ENCODE measurements at places on chromosomes 11 and 22. TPM values are rescaled to one million over a fixed set of nuclear protein-coding genes. Genes with fewer than 3 reads are reported as not detected.

Gene MTA2
- polyA plus RNA-seq = 22.9 TPM

Gene TBX1
- polyA plus RNA-seq = 0.19 TPM

Gene TSSK2
- polyA plus RNA-seq = not detected

Gene OR51I1
- not detected for polyA plus RNA-seq

Gene OR52I1
- not detected for polyA plus RNA-seq

Gene CD6
- not detected for polyA plus RNA-seq

Gene STK33
- 12.9 TPM for polyA plus RNA-seq

Measured in GM23338 (cell line).